ENCODE measurements at places on chromosomes 4 and X.

DNA sequence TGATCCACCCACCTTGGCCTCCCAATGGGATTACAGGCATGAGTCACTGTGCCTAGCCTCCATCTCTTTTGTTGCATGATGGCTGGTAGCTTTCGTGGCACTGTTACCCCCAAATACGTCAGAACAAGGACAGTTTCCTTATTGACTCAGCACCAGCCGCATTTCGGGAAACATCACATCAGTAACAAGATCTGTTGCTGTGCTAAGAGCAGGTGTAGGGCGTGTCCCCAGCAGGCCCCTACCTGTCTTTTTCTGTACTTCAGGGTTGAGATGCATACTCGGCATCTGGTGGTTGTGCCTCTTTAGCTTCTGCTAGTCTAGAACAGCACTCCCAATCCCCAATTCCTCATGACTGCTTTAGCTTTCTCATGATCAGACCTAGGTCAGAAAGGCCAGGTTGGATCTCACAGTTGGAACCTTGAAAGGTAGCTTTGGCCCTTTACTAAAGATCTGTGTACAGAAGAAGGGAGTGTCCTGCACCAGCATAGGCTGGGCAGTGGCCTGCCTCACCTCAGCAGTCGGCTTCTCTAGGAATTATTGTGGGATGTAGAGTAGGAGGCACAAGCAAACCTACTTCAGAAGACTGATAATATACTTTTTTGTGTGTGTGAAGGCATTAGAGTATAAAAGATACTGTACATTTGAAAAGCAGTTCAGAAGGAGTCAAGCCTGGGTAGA, 36.8 kb downstream of the NSD2 start:
- no peak for DNase-seq

DNA sequence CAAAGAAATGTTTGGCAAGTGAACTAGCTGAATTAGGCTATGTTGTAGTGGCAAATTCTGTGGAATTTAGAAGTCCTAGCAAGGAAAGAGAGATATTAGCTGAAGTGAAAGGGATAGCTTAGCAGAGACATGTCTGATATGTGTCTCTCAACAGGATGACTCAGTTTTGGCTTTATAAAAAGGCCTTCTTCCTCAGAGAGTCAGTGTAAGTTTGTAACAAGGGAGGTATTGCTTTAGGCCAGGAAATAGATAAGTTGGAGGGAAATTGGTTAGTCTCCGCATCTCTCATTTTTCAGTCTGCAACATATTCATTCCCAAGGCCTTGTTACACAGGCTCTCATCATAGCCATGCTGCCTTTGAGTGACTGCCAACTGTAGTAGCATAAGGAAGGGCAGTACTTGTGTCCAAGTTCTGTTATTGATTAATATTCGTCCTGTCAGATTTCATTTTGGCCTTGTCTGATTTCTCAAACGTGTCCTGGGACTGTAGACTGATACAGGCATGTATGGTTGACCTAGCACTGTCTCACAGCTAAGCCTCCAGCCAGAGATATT, 4.0 kb downstream of the TMEM164 start:
- DNase-seq, result no peak

DNA sequence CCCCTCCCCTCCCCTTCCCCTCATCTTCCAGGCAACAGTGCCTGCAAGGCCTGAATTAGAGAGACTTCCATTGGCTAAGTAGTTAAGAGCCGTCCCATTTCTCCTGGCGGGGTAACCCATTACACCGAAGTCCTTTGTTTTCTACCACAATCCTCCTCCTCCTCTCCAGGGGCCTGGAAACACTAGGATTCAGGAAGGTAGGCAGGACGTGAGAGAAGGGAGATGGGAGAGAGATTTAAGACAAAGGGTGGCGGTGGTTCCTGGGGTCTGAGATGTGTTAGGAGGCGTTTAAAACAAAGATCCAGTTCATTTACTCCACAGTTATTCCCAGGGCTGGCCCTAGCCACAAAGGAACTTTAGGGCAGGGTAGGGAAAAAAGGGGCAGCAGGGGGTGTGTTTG, 28.0 kb downstream of the NYX start:
- DNase-seq, result no peak

- peak; percentile 44 for DNase-seq
Observed at GRCh38 chr4:112288455-112288854, 2.8 kb upstream of the TIFA start.

GRCh38 chr4:7798178-7798995, 141.3 kb downstream of the AFAP1 start:
- no peak for DNase-seq

GRCh38 chr4:5142726-5143125, 91.4 kb downstream of the STK32B start:
- no peak for DNase-seq

DNA sequence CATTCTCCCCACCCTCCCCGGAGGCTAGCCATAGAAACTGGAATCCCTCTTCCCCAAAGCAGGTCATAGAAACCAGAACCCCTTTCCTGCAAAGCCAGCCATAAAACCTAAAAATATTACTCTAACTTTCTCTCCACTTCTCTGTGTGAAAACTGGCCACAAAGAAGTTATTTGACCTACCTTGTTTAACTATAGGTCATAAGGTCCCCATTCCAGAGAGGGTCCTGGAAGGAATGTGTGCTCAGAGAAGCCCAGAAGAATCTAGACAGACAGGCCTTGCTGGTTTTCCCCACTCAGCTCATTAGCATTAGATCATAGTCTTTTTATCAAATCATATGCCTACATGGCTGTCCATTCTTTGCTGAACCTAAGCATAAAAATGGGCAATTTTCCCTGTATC, 52.8 kb upstream of the TEX13A start:
- DNase-seq, result no peak

All from stimulated activated CD4-positive, alpha-beta T cell treated with anti-CD3 and anti-CD28 coated beads, Interleukin-4, amount 100 ng/mL, for 24 hours (primary cell).